Urinary bladder (tissue), 4 donors: ENCODE measurements at places on chromosomes 16 and 17. TPM values are rescaled to one million over a fixed set of nuclear protein-coding genes. Genes with fewer than 3 reads are reported as not detected.

SLC9A5 gene
- total RNA-seq, result 0.32 TPM

MMP28 gene
- total RNA-seq, result 13.2 TPM

ABCC3 gene
- total RNA-seq, result 6.9 TPM

TEX2 gene
- total RNA-seq, result 18.6 TPM

KIF19 gene
- total RNA-seq, result 0.32 TPM

MT1E gene
- total RNA-seq, result 14.7 TPM

CCL7 gene
- not detected for total RNA-seq

CA4 gene
- 0.42 TPM for total RNA-seq

GDPD1 gene
- total RNA-seq, result 3.4 TPM

SYT17 gene
- total RNA-seq, result 6.5 TPM

ZPBP2 gene
- not detected for total RNA-seq

YBX2 gene
- 0.37 TPM for total RNA-seq

CYB5B gene
- total RNA-seq, result 114 TPM

CDH16 gene
- not detected for total RNA-seq

POLR2C gene
- 54.9 TPM for total RNA-seq

C1QTNF1 gene
- total RNA-seq, result 5.2 TPM

SLC5A11 gene
- not detected for total RNA-seq

CCL22 gene
- not detected for total RNA-seq

LGALS9B gene
- total RNA-seq, result not detected

BRIP1 gene
- total RNA-seq, result 19.0 TPM

KRT33A gene
- not detected for total RNA-seq

CALB2 gene
- total RNA-seq, result 1.4 TPM

ACSM2A gene
- not detected for total RNA-seq

MYOCD gene
- 59.5 TPM for total RNA-seq

SHISA9 gene
- 0.48 TPM for total RNA-seq

DPEP3 gene
- not detected for total RNA-seq

MARF1 gene
- total RNA-seq, result 45.0 TPM
